ENCODE measurements at places on chromosomes 5 and 9. TPM values are rescaled to one million over a fixed set of nuclear protein-coding genes. Genes with fewer than 3 reads are reported as not detected.

GRCh38 chr9:16915126-16915831 is 44.8 kb upstream of the BNC2 start:
- H3K27me3 ChIP-seq = no peaks in the 10 kb centered on the region
- no peaks in the 10 kb centered on the region for H3K4me1 ChIP-seq
- no peaks in the 10 kb centered on the region for H3K36me3 ChIP-seq
- H3K4me3 ChIP-seq = no peak overlapping the region
- H3K27ac ChIP-seq = no peak overlapping the region

DNA sequence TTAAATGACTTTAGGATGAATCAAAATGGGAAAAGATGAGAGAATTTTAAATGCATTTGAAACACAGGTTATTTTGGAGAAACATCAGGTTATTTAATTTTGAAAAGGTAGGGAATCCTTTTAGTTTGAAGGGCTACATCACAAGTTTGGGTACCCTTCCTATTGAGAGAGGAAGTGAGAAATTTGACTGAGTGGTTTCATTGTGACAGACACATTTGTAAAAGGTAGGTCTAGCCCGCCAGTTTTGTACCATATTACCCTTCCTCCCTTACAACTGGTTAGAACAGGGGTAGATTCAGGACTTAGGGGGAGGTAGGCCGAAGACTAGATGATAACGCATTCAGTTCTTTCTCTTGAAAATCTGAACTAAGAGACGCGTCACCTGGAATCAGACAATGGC is 464.2 kb downstream of the EBF1 start:
- H3K27me3 ChIP-seq = no peaks in the 10 kb centered on the region
- no peak overlapping the region for H3K4me3 ChIP-seq
- no peak overlapping the region for H3K27ac ChIP-seq
- no peak for DNase-seq
- H3K36me3 ChIP-seq = no peaks in the 10 kb centered on the region

PCDHGC5 gene
- not detected for total RNA-seq

EIF4E1B gene
- not detected for total RNA-seq

CER1 gene
- total RNA-seq = not detected

All from activated T-cell treated with anti-CD3 and anti-CD28 coated beads, Interleukin-2, amount 50 U/mL, for 72 hours (primary cell).